Tongue (tissue), 3 donors: ENCODE measurements at places on chromosomes 4 and X. TPM values are rescaled to one million over a fixed set of nuclear protein-coding genes. Genes with fewer than 3 reads are reported as not detected.

Gene CENPVL2
- not detected for total RNA-seq

DNA sequence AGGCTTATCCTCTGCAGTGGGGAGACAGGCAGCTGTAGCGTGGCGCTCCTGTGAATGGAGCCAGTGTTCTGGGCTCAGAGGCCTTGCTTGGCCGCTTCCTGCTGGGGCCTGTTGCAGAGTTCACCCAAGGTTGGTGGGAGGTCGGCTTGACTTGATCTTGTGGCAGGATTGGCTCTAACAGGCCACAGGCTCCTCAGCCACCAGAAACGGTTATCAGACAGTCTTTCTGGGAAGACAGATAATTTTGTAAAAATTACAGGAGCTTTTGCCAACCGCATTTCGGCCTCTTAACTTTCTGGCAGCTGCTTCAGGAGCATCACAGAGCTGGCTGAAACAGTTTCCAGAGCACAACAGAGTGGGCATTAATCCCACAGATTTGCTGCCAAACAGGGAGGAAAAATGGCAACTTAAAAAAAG lies 66.4 kb downstream of the DIPK2B start:
- peak; percentile 41 for DNase-seq

Gene ATP5ME
- 103 TPM for total RNA-seq

GRCh38 chr4:97548943-97549583 lies 594.2 kb downstream of the STPG2 start:
- no peak for DNase-seq

- DNase-seq, result no peak
Observed at GRCh38 chr4:76898949-76899645, 1.2 kb upstream of the SOWAHB start.

Gene FMR1NB
- total RNA-seq, result not detected

Gene ZCCHC4
- 35.8 TPM for total RNA-seq

DNA sequence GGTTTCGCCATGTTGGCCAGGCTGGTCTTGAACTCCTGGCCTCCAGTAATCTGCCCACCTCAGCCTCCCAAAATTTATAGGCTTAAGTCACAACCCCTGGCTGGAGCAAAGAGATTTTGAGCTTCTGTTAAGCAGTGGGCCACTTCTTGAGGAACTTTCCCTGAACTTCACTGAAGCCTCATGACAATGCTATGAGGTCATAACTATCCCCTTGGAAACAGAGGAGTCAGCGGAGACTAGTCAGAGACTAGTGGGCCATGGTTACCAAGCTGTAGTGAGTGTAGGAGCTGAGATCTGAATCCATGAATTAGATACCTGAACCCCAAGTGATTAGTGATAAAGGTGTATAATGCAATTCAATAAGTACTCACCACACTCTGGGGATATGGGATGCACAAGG lies 145.1 kb upstream of the MSX1 start:
- DNase-seq, result no peak

Gene TNIP3
- total RNA-seq, result not detected

Gene AKAP14
- 0.41 TPM for total RNA-seq

DNA sequence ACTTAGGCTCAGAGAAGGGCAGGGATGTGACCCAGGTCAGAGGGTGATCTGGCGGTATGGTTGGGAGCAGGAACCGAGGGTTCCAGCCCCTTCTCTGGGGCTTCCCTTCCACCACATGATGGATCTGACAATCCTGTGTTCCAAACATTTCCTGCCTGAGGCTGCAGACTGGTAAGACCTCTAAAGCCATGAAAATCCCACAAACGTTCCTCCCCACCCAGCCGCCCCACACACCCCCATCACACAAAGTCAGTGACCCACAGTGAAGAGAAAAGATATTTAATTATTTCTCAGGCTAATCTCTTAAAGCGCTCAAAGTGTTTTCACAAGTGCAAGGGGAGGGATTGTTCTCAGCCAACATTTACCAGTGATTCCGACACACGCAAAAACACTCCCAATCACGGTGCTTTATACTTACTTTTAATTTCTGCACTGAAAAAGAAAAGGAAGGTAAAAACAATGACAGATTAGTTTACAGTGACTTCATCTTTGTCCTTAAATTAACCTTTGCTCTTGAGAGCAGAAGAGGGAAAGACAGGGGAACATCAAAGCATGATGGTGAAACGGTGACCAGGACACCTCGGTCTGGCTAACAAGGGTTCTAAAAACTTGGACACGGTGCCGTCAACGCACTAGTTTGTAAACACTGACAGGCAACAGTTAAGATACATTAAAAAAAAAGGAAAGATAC lies 42.4 kb downstream of the WDR1 start:
- no peak for DNase-seq

DNA sequence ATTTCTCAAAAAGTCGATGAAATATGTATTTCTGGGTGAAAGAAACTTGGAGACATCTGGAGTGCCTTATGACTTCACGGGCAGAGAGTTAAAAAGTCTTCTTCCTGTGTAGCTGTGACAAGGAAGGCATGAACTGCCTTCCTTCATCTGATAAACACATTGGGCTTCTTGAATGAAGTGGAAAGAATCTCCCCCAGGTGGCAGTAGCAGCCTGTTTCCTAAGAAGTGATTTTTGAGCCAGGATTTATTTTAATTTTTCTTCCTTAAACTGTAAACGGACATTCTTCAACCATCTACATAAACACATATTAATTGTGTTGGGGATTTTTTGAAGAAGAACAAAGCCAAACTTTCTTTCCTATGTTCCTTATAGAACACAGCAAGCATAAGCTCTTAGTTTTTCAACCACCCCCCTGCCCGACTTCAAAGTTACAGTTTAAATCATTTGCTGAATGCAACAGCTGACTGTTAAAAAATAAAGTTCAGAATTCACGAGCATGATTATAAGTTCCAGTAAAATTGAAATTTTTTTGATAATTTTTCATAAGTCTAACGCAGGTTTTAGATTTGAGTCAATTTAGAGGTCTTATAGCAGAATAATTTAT lies 980 bp upstream of the GIMD1 start:
- DNase-seq, result peak; percentile 81

DNA sequence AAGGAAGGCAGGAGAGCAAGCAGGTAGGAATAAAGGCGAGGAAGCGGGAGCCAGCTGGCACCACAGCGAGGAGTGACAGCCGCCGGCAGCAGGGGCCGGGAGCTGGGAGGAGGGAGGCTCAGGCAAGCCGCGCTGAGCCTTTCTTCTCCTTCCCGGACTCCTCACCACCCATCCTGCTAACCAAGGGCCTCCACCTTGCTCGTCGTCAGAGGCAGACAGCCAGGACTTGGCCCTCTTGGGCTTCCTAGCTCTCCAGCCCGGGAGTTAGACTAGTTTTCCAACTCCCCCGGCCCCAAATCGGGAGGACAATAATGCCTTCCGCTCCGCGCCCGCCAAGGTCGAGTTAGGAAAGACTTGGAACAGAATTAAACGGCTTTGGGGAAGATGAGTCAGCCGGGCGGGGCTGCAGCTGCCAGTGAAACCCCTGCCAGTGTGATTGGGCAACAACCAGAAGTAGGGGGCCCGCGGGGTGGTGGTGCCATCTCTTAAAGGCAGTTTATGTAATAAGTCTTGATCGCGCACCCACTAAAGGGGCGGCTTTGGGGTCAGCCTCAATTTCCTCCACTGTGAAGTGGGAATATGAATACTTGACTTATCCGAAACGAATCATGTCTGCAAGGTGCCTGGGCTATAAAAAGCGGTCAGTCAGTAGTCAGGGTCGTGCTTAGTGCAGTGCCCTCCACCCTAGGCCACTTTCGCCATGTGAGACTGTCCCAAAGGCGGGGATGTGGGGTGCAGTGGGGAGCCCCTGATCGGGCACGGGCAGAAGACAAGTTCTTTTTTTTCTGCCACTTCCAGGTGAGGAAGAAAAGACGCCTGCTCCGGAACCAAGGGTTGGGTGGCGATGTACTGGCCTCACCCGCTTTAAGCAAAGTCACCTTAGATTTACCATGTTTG lies 6.7 kb upstream of the HSD17B10 start:
- peak; percentile 53 for DNase-seq

GRCh38 chr4:160685729-160686128 lies 1478.1 kb downstream of the FSTL5 start:
- DNase-seq, result no peak

DNA sequence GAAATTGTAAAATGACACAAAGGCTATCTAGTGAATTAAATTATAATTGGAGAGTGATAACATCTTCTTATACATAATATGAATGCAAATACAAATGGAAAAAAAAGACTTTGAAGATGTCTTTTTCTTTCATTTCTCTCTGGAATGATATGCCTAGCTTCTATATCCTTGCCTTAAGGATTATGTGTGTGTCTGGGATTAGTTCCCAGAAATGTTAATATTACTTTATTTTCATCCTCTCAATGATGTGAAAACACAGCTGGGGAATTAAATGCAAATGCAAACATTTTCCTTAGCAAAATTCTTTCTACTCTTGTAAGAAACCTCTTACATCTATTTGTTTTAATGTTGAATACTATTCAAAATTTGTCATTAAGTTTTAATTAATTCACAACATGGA lies 441.9 kb downstream of the FSTL5 start:
- no peak for DNase-seq

Gene MAGEB2
- not detected for total RNA-seq

Gene TXK
- 0.82 TPM for total RNA-seq

GRCh38 chr4:4590546-4590945 lies 48.7 kb upstream of the STX18 start:
- DNase-seq, result peak; percentile 59

GRCh38 chrX:150477371-150477770 lies 91.0 kb upstream of the MTM1 start:
- no peak for DNase-seq

DNA sequence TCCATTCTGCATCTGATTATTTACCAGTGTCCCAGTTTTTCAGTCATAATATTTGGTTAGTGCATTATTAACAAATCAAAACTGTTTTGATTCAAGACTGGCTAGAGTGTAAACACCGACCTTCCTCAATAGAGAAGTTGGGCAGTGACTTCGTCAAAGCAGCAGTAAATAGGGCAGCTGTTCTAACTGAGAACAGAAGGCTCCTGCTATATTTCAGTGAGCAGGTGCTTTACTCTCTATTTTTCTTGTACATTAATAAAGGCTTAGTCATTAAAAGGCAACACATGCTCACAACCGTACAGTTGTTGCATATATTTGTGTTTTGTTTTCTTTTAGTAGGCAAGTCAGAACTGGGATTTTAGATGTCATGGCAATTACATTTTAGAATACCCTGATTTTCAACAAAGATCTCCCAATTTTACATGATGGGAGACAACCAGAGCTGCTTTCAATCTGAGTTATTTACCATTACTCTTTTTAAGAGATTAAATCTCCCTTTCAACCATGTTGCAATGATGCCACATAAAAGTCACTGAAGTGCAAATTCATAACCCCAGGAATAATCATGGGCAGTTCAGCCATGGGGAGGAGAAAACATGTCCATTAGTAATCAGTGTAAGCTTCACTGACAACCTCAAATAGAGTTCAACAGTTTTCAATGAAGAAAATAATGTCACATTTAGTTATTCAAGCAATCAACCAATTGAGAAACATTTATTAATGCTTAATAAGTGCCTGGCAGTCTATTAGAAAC lies 233.3 kb downstream of the NDST4 start:
- peak; percentile 59 for DNase-seq

GRCh38 chrX:145990051-145990450 lies 172.4 kb downstream of the SLITRK2 start:
- no peak for DNase-seq

Gene C4orf51
- not detected for total RNA-seq

GRCh38 chr4:188037003-188037713 lies 41.6 kb downstream of the ZFP42 start:
- DNase-seq, result no peak

DNA sequence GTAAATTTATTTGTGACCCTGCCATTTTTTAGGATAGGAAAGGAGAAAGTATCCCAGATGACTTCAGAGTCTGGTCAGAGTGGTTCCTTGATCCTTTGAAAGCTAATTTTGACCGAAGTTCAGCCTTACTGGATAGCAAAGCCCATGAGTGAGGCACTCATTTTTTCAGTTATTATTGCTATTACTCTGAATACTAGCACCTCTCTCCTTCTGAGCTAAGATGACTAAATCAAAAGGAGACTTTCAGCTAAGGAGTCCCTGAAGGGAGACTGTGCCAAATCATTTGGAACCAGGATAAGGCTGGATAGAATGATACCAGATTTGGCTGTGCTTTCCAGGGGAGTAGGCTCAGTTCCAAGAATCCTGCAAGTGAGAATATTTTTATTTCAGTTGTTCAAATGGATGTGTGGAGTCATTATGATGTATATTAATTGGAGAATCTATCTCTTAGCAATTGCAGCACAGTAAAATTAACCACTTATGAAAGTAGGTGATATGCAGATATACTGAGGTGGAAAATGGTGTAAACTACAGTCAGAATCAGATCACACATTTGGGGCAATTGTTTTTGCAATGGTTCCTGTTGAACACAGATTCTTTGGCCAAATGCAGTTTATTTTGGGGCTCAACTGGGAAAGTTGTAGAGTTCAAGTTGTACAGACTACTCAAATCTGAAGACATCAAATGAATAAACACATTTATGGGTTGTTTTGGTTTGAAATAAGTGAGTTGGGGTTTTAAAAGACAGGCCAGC lies 1.2 kb downstream of the P2RY10 start:
- DNase-seq, result no peak

- DNase-seq, result no peak
Observed at GRCh38 chrX:121093011-121093410, 45.6 kb downstream of the GLUD2 start.

DNA sequence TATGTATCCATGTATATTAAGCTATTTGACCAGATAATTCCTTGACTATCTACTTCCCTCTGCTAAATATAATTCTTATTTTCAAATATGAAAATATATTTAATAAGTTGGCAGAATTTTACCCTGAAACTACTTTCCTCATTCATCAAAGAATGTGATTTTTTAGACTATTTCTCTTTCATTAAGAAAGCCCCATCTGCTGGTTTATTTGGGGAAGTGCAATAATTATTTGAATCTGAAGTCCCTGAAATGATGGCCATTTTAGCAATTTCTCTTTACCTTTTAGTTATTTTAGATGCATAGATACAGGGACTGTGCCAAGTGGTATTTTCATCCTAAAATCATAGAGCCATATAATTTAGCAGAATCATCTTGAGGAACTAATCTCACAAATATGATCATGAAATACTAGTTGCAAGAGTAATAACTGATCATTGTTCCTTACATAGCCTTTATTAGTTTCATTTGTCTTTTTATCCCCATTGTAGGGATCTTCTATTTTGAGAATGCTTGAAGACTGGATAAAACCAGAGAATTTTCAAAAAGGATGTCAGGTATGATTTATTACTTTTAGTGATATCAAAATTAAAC lies 39.0 kb downstream of the ENPEP start:
- DNase-seq, result peak; percentile 60

- DNase-seq, result no peak
Observed at GRCh38 chr4:17531538-17532285, 16.7 kb downstream of the CLRN2 start.

DNA sequence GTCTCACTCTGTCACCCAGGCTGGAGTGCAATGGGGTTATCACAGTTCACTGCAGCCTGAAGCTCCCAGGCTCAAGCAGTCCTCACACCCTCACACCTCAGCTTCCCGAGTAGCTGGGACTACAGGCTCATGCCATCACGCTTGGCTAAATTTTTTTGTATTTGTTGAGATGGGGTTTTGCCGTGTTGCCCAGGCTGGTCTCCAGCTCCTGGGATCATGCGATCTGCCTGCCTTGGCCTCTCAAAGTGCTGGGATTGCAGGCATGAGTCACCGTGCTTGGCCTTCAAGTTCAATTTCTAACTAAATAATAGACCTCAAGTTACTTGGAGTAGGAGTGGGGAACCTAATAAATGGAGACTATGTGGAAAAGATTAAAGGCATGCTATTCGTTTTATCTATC lies 48.9 kb downstream of the MND1 start:
- no peak for DNase-seq

Gene CT47B1
- total RNA-seq, result not detected

Gene FIP1L1
- total RNA-seq, result 66.2 TPM
